ENCODE measurements at places on chromosomes 3 and 15. TPM values are rescaled to one million over a fixed set of nuclear protein-coding genes. Genes with fewer than 3 reads are reported as not detected.

DNA sequence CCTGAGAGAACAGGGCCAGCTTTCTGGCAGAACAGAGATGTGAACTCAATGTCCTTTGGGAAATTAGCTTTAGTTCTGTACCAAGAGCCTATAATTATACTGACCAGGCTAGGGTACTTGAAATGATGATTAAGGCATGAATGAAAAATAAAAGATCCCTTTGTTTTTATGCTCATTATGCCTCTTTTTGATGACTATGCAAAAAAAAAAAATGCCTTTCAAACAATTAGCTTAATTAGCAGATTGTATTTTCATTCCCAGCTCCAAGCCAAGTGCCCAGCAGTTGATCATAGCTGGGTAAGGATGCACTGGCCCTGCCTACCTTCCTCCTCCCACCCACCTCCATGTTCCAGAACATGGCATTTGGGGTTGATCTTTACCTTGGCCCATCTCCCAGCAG is 56.8 kb downstream of the LYZL4 start:
- no peak for DNase-seq

GRCh38 chr3:184459355-184459754 is 79.5 kb downstream of the CHRD start:
- no peak for DNase-seq

- no peak for DNase-seq
These were observed 18.6 kb upstream of the TRPC1 start for GRCh38 chr3:142705198-142705597.

ZCWPW2 gene
- 0.53 TPM for total RNA-seq

GOLGA6B gene
- total RNA-seq = not detected

GRCh38 chr15:39886418-39886817 is 33.6 kb downstream of the GPR176 start:
- DNase-seq = no peak

GRCh38 chr3:68876112-68876713 is 56.1 kb downstream of the TAFA4 start:
- DNase-seq = no peak

IGF2BP2 gene
- 13.8 TPM for total RNA-seq

CPLX3 gene
- total RNA-seq = not detected

DNA sequence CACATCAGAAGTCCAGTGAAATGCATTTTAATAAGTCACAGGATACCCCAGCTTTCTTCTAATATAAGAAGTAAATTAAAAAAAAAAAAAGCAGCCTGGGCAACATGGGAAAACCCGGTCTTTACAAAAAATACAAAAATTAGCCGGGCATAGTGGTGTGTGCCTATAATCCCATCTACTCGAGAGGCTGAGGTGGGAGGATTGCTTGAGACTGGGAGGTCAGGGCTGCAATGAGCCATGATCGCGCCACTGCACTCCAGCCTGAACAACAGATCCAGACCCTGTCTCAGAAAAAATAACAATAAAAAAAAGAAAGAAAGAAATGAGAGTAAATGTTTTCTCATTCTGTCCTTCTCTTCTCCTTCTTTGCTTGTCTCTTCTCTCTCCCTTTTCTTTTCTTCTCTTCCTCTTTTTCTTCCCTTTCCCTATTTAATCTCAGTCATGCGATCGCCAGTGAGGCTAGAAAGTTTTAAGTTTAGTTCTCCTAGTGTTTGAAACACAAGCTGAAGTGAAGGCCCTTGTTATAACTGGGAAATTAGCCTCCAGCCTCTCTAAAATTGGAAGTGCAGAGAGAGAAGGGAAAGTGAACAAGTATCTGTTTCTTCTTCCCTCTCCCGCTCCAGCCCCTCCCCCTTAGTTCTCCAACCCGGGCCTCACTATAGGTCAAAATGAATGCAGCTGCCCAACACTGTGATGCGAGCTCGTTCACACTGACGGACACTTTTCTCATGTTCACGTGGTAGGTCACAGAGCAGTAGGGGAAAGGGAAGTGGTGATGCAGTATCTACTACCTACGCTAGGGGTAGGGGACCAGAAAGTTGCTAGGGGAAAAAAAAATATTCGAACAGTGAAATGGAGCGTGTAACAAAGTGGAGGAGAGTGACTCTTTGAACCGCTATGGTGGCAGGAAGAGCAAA is 23.5 kb upstream of the TSC22D2 start:
- no peak for DNase-seq

DNA sequence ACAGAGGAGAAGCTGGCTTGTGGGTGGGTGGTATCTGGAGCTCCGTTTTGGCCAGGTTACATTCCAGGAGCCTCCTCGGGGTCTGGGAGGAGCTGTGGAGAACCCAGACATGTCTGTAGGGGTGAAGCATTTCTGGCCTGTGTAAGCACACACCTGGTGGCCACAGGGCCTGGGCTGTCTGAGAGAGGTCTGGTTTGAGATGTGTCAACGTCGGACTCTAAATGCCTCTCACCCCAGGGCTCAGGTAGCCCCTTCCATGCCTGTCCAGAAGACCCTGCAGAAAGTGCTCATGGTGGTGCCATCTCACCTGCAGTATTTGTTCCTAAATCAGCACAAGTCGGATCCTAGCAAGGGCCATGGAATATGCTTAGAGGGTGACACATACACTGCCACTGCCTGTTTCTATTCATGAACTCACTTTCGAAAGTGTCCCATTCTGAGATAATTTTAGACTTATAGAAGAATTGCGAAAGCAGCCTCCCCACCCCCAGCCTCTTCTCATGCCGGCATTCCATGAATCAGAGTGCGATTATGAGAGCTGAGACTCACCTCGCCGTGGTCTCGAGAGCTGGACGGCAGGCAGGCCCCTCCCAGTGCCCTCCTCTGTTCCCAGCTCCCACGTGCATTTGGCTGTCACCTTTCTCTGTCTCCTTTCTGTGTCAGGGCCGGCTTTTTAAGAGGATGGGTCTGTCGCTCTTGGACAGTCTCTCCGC is 63.7 kb downstream of the KLF15 start:
- DNase-seq = no peak

GRCh38 chr3:132456571-132456970 is 39.3 kb downstream of the DNAJC13 start:
- no peak for DNase-seq

GRCh38 chr3:25520926-25521559 is 93.0 kb downstream of the RARB start:
- DNase-seq = no peak

RGMA gene
- 25.3 TPM for total RNA-seq

ASB14 gene
- not detected for total RNA-seq

TUSC7 gene
- total RNA-seq = not detected

- DNase-seq = no peak
These were observed 149.7 kb downstream of the KLF13 start for GRCh38 chr15:31476236-31476810.

RHOV gene
- 139 TPM for total RNA-seq

GRCh38 chr3:193813501-193813830 is 220.5 kb downstream of the OPA1 start:
- DNase-seq = no peak

CTXN2 gene
- not detected for total RNA-seq

LRRIQ4 gene
- total RNA-seq = not detected

Data from esophagus squamous epithelium (tissue), 5 donors.